ENCODE measurements at places on chromosomes 4 and X.

- DNase-seq, result no peak
Observed at GRCh38 chr4:114494246-114494803, 104.3 kb upstream of the UGT8 start.

- DNase-seq, result no peak
Observed at GRCh38 chr4:56953680-56954520, 23.5 kb downstream of the NOA1 start.

GRCh38 chr4:8370835-8371595 is 69.5 kb downstream of the ACOX3 start:
- DNase-seq, result no peak

- no peak for DNase-seq
Observed at GRCh38 chr4:145827885-145828284, 110.7 kb downstream of the ZNF827 start.

DNA sequence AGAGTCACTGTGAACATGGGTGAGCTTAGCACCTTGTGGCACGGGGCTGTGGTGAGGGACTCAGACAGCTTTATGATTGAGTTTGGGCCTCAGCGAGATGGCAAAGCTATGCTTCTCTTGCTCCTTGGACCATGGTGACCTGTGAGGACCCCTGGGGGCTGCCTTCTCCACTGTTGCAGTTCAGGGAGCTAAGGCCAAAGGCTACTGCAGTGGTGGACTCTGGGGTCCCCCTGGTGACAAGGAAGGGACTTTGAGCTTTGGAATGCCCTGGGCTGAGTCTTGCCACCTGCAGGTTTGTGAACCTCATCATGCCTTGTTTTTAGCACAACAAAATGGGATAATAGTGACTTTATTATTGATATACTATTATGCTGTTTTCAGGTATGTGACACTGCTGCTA is 36.5 kb downstream of the TBL1X start:
- DNase-seq, result no peak

- DNase-seq, result no peak
Observed at GRCh38 chrX:65674204-65674893, 6.9 kb downstream of the MSN start.

DNA sequence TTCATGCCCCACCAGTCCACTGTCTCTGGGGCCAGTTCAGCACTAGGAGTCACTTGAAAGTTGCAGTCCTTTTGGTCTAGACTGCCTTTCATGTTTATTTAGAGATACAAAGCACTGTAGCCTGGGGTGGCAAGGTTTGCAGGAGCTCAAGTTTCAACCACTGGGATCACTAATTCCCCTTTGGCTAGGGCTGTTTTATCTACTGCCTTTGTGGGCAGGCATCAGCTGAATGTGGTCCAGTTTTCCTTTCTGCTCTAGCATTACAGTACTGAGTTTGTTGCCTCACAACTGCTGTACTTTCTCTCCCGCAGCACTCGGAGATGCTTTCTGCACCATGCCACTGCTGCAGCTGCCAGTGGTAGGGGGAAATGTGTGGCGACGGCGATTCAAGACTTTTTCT is 222.3 kb upstream of the HDX start:
- no peak for DNase-seq

DNA sequence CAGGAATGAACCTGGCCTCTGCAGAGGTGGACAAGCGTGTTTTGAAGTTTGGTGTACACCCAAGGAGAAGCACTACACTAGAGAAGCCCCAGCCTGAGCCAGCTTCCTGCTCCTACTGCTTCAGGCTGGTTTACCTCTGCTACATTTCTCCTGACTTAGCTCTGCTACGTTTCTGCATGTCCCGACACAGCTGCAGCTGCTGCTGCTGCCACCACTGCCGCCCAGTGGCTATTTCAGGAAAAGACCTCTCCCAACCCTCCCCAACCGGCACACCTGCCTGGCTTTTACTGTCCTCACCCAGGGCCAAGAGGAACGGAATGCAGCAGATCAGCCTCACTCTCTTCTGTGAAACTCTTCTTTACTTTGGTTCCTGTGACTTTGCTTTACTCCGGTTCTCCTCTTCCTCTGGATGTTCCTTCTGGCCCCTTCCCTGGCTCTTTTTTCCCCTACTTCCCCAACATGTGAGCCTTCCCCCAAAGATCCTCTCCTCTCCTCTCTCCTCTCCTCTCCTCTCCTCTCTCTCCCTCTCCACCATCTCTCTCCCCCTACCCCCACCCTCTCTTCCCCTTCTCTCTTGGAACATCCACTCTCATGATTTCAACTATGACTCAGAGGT is 3.1 kb upstream of the P2RY4 start:
- DNase-seq, result no peak

GRCh38 chr4:124954046-124954445 is 241.5 kb upstream of the ANKRD50 start:
- no peak for DNase-seq

DNA sequence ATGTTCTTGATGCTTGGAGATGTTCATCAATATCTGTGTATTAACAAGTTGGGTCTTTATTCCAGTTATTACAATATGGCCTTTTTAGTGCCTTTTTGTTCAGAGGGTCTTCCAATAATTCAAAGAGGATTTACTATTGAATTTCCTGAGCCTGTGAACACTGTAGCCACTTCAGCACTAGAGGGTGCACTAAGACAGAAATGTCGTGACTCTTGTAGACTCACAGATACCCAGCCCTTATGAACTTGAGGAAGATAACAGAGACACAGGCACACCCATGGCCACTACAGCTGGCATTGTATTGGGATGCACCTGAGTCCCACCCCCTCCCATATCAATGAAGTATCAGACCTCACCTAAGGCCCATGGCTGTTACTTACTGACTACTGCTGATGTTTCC is 54.4 kb upstream of the ACTRT1 start:
- DNase-seq, result no peak

- DNase-seq, result no peak
Observed at GRCh38 chr4:18419780-18420179, 398.2 kb upstream of the LCORL start.

DNA sequence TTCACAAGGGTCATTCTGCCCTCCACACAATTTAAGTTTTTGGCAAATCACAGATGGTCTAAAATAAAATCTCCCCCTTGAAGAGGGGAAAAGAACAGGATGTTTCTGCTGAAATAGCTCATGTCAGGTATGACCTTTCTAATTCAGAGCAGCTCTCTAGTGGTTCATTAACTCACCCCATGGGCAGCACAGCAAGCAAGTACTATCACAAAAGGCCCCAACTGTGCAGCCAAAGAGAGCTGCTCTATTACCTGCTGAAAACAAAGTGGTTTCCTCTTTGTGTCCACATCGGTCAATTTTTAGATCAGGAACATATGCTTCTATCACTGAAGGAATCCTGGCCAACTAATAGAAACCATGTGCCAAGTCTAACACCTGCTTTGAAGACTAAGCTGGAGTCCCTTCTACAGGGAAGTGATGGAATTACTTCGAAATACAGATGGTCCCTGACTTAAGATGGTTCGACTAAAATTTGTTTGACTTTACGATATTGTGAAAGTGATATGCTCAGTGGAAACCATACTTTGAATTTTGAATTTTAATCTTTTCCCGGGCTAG is 164.3 kb downstream of the ENOX2 start:
- DNase-seq, result no peak

DNA sequence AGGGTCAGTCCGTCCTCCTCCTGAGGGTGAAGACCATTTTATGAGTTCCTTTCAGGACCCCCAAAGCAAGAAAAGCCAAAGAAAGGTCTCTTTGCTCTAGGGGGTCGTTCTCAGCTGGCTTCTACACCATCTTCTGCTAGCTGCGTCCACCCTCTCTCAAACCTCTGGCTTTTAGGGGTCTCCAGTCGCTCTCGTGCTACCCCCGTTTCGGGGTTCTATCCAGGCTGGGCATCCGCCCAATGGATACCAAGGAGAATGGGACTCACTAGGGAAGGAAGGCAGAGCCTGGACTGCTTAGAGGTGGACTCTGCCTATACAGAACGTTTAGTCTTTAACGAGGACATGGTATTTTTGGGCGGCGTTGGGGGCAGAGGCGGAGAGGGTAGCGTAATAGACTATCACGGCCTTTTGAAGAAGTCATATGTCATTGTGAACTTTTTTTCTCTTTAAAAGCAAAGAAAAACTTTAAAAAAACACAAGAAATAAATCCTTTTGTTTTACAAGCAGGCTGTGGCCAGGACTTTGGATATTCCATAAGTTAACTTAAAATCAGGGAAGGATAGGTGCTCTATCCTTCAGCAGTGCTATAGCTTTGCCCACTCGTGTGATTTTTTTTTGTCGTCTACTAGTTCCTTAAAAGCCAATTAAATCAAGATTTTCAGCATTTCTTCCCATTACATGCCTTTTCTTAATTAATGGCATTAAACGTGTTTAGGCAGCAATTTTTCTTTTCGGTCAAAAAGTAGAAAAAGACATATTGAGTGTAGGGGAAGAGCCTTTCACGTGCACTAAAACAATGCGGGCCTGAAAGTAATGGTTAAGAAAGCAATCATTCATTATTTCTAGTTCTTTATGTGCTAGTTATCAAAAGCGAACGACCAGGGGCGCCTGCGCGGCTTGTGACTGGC is 7.2 kb upstream of the PITX2 start:
- DNase-seq, result no peak

All from stimulated activated CD8-positive, alpha-beta memory T cell treated with anti-CD3 and anti-CD28 coated beads, Interleukin-4, amount 100 ng/mL, for 4 hours (primary cell).